ENCODE measurements at places on chromosomes 1 and 21.

DNA sequence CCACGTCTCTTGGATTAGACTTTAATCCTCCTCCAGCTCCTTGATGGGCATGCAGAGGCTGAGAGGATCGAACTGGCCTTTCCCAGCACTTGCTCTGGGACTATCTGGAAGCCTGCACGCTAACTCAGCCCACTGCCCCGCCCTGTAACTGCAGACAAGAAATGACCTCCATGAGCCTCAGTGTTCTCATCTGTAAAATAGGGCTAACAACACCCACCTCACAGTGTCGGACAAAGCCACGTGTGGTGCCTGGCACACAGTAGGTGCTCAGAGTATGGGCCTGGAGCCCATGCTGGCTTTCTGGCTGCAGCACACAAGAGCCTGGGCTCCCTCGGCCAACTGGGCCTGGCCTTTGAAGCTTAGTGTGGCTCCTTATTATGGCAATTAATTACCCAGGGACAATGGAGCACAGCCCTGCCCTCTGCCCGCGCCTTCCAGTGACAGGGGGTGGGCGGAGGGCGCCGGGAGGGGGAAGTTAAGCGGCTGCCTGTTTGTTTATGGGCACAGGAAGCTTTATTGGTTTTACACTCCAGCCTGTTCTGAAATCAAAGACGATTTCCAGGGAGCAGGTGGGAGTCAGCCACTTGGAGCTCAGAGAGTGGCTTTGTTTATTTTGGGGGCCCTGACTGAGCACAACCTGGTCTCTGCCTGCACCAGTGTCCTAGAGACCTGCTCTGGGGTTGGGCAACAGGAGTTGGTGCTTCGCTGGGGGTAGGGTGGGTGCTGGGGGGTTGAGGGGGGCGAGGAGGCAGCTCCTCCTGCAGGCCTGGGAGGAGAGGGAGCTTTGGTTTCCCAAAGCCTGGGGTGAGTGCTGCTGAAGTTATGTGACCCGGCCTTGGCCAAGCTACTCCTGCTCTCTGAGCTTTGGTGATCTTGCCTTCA lies 31.0 kb downstream of the PAX7 start:
- DNase-seq, result no peak

GRCh38 chr1:114181356-114181755 lies 27.7 kb upstream of the SYT6 start:
- DNase-seq, result no peak

DNA sequence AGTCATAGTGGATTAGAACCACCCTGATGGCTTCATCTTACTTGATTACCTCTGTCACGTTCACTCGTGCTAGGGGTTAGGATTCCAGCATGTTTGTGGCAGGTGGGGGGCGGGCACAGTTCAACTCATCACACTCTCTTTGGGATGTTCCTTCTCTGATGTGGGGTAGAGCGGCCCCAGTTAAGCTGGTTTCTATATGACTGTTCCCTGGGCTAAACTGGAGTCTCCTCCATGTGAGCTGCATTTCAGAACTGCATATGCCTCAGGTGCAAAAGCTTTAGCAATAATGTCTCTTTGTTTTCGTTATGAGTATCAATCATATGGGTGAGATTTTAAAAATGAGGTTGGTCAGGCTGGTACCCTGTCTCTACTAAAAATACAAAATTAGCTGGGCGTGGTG lies 393.2 kb downstream of the RPS6KC1 start:
- no peak for DNase-seq

DNA sequence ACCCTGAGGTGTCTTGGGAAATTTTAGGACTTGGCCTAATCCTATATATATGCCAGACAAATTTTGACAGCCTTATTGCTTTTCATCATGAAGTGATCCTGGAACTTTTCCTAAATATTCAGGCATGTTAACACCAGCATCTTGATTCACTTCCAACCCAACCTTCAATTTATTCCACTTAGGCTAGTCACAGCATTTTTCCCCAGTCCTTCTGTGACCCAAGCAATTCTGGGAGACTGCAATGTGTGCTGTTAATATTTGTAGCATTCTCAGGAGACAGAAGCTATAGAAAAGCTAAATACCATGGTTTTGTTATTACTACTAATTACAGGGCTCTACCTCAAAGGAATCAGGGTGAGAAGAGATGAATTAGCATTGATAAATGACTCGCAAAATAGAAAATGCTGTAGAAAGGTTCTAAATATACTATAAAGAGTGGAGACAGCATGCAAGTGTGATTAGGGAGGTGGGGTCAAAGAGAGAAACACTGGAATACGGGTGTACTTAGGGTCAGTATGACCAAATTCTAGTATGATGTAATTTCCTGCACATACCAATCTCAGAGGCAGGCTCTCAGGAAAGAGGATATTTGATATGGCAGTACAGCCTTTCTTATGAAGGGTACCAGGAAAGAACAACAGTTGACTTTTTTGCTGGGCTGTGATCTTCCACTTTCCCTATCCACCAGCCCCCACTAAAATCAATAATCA lies 29.1 kb downstream of the PRRX1 start:
- DNase-seq, result no peak

DNA sequence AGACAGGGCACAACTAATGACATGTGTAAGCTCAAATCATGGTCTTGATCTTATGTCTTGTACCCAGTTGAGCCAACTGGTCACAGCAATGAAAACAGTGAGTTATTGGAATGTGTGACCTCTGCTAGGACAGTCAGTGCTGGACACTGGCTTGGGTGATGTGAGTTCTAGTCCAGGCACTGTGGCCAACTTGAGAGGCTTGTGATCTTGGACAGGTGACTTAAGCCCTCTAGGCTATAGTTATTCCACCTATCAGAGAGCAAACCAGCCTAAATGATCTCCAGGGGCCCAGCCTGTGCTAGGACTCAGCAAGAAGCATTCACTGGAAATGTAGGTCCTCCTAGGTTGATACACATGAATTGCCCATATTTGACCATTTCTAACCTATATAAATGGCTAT lies 1.1 kb downstream of the KCNE2 start:
- DNase-seq, result no peak

GRCh38 chr1:234760303-234760723 lies 150.3 kb upstream of the IRF2BP2 start:
- no peak for DNase-seq

- no peak for DNase-seq
Measured at GRCh38 chr1:14964711-14965055, 188.9 kb upstream of the TMEM51 start.

DNA sequence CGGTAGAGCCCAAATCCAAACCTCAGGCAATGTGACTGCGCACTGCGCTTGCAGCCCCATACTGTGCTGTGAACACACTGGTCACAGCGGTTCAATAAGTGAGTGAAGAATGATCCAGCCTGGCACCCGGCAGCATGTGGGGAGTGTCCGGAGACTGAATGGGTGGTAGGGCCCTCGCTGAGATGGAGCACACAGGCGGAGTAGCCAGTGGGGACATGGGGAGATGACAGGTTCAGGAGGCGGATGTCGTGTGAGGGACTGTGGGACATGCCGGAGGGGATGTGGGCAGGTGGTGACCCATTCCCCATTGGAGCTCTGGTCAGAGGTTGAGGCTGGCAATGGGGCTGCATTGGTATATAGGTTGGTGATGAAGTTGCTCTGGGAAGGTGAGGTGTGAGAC lies 5.6 kb downstream of the SRARP start:
- DNase-seq, result no peak

DNA sequence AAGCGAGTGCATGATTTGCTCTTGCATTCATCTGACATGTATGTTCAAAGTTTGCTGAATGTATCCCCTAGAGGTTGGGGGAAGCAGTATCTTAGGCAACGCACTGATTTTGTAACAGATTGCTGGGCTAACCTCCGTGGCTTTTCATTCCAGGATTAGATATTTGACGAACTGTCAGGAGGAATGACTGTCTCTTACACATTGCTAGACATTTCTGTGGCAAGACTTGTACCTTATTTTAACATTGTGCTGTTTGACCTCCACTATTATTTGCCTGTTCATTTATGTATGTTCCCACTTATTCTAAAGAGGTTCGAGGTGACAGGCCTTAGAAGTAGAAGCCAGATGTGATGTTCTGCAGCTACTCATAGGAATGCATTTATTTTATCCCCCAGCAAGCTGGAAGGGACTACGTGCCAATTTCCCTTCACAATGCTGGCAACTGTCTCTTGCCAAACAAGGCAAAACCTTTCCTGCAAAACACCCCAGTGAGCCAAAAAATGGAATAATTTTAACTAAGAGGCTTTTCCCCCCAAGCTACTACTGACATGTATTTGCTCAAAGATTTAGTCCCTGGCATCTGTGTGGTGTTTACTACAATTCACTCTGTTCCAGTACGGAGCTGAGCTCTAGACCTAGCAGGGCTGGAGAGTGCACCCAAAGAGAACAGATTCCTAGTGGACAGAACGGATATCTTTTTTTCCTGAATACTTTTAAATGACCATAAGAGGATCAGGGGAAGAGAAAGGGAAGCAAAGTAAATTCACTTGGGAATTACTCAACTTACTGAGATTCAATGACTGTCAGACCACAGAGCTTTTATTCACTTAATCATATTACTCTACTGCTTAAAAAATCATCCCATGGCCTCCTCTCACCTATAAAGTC lies 646.2 kb downstream of the SMYD3 start:
- no peak for DNase-seq

- DNase-seq, result no peak
Measured at GRCh38 chr1:194908643-194909042, 1699.6 kb downstream of the KCNT2 start.

DNA sequence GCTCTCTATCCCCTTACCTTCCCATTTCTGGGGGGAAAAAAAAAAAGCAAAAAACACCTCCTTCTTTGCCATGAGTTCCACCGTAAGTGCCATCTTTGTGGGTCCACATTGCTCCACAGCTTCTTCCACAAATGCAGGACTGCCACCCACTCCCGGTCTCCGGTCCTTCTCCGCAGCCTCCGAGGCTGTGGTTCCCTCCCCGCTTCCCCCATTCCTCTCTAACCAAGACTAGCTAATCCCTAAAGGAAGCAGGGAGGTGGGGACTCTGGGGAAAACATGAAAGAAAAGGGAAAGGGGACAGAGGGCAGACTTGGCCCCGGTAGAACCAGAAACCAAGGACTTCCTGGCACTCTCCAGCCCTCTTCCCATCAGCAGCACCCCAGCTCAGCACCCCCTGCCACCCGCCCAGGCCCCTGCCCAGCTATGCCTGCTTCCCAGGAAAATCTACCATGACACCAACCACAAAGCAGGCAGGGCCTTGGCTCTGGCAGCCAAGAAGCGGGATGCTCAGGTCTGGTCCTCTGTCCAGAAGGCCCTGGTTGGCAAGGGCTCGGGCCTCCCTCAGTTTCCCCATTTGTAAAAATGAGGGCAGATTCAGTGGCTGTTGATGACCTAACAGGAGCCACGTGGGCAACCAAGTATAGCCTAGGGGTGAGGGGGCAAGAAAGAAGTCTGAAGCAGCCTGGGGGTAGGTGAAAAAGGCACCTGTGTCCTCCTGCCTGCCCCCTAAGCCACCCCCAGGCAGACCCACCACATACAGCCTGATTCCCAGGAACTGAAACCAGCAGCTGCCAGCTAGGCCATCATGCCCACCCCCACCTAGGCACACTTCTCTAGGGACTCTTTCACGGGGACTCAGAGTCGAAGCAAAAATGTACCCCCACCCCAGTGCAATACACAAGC lies 2.5 kb downstream of the EPHA2 start:
- DNase-seq, result no peak

DNA sequence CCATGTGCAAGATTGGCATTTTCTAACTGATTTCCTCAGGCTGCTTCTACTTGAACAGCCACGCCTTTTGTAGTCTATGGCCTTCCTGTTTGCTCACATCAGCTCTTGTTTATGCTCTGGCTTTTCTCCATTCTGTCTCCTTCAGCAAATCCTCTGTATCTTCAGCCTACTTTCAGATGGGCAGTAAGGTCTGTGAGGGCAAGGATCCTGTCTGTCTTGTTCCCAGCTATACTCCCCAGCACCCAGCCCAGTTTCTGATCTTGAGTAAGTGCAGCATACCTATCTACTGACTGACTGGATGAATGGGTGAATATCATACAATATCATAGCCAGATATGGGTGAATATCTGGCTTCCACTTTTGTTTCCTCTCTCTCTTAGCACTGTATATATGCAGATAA lies 438.1 kb downstream of the LMO4 start:
- DNase-seq, result no peak

DNA sequence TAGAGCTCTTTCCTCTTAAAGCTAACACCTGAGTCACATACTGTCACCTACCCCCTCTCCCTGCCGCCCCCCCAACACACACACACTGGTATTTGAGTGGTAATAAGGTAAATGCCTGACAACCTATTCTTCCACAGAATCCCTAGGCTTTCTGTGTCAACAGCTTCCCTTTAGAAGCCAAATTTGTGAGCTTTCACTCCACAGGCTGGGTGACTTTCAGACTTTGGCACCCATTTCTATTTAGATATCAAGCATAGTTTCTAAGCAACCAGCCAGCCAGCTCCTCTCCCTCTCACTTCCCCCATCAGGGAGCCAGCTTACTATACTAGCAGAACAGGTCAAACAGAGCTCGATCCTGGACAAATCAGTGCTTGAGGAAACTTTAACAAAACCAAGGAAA lies 3.2 kb upstream of the C1orf74 start:
- no peak for DNase-seq

GRCh38 chr1:167510881-167511280 lies 7.4 kb downstream of the CD247 start:
- DNase-seq, result no peak

- DNase-seq, result peak; percentile 36
Measured at GRCh38 chr1:179228783-179229213, 679 bp downstream of the ABL2 start.

GRCh38 chr21:31343030-31343510 lies 991 bp downstream of the TIAM1 start:
- DNase-seq, result no peak

- DNase-seq, result no peak
Measured at GRCh38 chr1:7447093-7447492, 324.0 kb upstream of the VAMP3 start.

GRCh38 chr1:186901631-186902030 lies 72.9 kb downstream of the PLA2G4A start:
- DNase-seq, result no peak

GRCh38 chr1:39115271-39116110 lies 89.0 kb upstream of the MACF1 start:
- DNase-seq, result peak; percentile 96

DNA sequence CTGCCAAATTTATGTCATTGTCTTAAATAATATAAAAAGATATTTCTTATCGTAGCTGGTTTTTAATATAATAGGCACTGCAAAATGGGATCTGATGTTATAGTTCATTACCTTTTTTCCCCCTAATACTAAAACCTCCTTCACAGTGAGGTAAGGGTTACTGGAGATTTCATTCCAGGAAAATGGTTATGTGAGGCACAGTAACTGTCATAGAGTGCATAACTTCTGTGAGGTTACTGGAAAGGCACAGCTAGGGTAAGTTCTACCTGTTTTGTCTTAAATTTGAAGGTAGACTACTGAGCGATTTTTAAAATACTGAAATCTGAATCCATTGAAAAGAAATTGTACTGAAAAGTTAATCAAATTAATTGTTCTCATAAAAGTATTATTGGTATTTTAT lies 13.0 kb downstream of the ADGRL2 start:
- no peak for DNase-seq

DNA sequence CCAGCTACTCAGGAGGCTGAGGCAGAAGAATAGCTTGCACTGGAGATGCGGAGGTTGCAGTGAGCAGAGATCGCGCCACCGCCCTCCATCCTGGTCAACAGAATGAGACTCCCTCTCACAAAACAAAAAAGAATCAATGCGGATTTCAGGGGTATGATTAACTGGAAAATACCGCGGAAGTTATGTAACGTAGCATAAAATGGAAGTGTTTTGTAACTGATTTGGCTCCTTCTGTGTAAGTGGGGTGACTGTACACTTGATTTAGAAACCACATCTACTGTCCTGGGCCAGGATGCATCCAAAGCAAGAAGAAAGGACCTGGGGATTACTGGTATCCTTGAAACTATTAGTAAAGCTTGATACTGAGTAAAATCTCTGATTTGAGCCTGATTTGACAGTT lies 3.1 kb upstream of the VAMP4 start:
- peak; percentile 82 for DNase-seq
